Adrenal gland (tissue), 19 donors: ENCODE measurements at places on chromosomes 3 and 15.

DNA sequence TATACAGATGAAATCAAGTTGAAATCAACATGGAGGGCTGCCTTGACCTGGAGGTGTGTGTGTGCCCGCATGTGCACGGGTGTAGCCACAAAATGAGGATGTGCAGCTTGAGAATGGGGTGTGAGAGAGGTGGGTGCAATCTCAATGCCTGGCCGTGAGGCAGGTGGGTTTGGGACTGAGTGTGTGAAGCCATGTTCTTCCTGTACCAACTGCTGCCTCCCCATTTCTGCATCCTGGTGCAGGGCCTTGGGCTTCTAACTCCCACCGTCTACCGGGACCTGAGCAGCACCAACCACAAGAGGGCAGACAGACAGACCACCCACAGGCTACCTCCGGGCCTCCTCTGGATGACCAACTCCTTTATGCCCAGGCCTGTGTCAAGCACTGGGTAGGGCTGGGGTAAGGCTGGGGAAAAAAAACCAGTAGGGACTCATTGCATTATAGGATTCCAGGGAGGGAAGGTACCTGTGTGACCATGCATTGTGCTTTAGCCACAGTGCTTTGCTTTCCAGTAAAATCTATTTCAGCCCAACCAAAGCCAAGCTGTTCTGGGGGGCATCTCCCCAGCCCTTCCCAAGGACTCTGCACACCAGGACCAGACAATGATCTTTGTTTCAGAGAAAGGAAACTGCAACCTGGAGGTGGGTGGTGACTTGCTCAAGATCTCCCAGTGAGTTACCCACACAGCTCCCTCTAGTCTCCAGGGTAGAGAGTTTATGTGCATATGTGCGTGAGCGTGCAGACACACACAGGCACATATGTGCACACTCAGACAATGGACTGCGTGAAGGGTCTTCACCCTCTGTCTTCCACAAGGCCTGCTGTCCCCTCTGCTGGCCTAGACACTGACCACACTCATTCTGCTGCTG is 162.2 kb upstream of the TLE3 start:
- DNase-seq, result no peak

DNA sequence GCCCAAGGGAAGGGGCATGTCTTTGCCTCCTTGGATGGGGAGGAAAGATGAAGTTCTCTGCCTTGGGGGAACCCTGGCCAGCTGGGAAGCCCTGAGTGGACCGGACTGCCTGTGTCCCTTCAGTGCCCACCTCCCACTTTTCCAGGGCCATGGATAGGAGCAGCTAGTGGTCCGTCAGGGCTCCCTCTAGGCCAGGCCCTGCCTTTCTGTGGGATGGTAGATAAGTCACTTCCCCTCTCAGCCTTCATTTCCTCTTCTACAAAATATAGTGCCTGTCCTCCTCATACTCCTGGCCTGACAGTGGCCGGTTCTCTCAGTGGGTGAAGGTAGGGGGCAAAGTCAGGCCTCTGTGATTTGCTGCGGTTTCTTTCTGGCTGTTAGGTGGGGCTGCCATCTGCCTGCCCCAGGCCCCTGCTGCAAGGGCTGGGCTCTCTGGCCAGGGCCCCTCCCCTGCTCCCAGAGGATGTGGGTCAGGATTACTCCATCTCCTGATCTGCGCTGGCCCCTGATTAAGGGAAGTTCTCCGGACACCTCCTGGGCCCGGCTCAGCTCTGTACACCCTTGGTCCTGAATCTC is 1.4 kb downstream of the PLEKHO2 start:
- DNase-seq, result peak; percentile 69

GRCh38 chr15:23690450-23690852 is 3.3 kb upstream of the NDN start:
- DNase-seq, result peak; percentile 84

DNA sequence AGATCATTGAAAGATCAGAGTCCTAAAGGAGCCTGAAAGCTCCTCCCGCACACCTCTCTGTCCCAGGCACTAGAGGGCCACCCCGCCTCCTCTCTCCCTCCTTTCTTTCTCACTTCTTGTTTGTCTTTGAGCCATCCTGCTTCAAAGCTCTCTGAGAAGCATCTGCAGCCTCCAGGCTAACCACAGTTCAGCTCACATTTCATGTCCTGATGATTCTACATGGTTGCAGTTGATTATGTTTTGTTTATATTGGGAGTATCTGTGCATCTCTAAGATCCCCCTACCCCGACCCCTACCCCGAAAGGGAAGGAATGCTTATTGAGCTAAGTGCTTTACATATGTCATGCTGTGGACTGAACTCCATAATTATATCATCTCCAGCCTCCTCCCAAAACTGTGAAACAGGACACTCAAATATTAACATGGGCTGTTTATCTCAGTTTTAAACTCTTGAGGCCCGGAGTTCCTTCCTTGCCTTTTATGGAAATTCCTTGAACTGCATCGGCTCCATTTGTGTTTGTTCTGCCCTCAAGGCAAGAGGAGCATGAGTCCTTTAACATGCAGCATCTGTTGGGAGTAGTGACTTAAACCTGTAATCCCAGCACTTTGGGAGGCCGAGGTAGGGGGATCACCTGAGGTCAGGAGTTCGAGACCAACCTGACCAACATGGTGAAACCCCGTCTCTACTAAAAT is 30.9 kb downstream of the MGLL start:
- no peak for DNase-seq

DNA sequence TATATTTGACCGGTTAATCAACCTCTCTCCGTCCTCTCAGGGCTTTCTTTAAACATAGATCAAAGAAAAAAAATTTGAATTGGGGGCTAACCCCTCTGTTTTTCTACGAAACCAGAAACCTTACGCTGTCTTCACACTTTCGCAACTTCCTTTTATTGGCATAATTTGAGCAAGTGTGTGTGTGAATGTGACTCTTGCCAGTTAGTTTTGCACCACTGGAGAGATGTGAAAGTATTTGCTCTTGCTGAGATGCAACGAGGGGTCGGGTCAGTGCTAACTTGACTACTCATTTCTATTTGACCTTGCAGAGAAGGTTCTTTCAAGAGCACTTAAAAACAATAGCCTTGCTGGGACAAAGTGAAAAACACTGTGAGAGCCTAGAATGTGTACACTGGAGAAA is 81.2 kb downstream of the FAM43A start:
- DNase-seq, result no peak

- no peak for DNase-seq
These were observed 464.9 kb downstream of the MFSD1 start for GRCh38 chr3:159266779-159267178.

GRCh38 chr3:28940530-28940929 is 340.3 kb upstream of the RBMS3 start:
- peak; percentile 5 for DNase-seq

- no peak for DNase-seq
These were observed 263.4 kb downstream of the MCTP2 start for GRCh38 chr15:94494732-94495131.

GRCh38 chr3:15315003-15315402 is 17.4 kb downstream of the SH3BP5 start:
- DNase-seq, result no peak

GRCh38 chr3:186022931-186023330 is 85.1 kb upstream of the TRA2B start:
- no peak for DNase-seq

GRCh38 chr3:71177375-71177774 is 406.2 kb downstream of the FOXP1 start:
- DNase-seq, result no peak

DNA sequence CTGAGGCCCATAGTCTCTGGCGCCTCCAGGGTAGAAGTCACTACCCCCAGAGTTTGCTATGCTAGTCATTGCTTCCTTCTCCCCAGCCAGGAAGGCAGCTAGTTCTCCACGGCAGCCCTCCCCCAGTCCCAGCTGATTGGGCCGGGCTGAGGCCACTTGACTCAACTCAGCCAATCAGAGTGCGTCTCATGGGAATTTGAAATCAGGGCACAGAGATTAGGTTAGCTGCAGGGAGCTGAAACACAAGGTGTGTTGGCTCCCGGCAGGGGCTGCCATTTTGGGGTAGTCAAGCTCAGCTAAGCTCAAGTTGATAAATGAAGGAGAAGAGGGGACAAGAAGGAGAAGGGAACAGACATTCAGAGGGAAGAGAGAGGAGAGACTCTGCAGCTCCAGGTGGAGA is 32.8 kb downstream of the LINGO1 start:
- no peak for DNase-seq

DNA sequence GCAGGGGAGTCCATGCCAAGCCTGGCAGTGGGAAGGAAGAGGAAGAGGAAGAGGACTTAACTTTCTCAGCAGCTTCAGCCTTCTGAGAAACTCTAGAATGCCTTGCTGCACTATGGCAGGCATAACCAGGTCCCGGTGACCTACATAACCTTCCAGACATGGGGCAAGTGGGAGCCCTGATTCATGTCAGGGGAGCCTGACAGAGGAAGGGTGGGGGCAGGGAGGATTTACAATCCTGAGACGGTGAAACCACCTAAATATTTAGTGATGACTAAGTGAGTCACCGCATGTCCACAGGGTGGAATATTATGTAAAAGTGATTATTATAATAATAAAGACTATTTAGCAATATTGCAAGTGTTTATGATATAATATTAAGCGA is 46.7 kb downstream of the AMOTL2 start:
- no peak for DNase-seq

- DNase-seq, result no peak
These were observed 11.1 kb downstream of the RYK start for GRCh38 chr3:134239538-134239937.

- DNase-seq, result no peak
These were observed 118.3 kb upstream of the FOXB1 start for GRCh38 chr15:59885832-59886231.

DNA sequence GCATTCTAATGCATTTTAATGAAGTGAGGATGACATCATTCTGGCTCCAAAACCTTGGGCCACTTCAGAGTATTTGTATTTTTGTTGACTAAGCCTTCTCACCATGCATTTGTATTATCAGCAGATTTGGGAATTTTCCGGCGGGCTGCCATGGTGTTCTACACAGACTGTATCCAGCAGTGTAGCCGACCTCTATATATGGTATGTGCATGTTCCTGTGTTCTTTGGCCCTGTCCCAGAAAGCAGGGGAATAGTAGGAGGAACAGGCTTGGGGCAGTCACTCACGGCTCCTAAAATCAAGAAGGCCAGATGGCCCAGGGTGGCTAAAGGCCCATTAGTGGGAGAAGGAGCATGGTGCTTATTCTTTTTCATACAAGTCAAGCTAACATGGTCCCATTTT is 80.5 kb downstream of the USF3 start:
- no peak for DNase-seq
